BE2C (cell line): ENCODE measurements at places on chromosomes 4 and X.

DNA sequence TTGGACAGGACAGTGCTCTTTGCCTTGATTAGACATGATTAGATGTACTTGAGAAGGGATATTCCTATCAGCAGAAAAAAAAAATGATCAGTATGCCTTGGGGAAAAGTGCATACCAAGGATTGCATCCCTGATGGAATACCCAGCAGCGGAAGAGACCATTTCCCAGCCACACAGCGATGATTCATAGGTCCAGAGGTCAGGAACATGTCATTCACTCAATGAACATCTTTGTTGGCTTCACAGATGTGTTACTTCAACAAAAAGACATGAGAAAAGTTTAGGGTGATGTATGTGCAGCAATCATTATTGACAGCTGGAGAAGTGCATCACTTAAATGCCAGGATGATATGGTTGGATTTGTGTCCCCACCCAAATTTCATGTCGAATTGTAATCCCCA is 293.5 kb downstream of the ZNF674 start:
- no peak for DNase-seq

DNA sequence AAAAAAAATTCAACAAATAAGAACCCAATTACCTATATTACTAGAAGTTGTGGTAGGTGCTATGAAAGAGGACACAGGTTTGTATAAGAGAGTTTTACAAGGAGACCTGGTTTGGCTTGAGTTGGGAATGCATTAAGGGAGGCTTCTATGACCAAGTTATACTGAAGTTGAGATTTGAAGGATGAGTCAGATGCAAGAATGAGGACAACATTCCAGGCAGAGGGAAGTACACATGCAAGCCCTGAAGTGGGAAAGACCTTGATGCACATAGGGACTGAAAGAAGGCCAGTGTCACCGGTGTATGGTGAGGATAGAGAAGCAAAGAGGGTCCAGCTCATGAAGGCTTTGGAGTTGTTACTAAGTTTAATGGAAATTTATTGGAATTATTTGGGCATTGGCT is 52.2 kb downstream of the ANK2 start:
- DNase-seq, result no peak

GRCh38 chrX:131704136-131704695 is 160.3 kb downstream of the OR13H1 start:
- DNase-seq, result no peak

DNA sequence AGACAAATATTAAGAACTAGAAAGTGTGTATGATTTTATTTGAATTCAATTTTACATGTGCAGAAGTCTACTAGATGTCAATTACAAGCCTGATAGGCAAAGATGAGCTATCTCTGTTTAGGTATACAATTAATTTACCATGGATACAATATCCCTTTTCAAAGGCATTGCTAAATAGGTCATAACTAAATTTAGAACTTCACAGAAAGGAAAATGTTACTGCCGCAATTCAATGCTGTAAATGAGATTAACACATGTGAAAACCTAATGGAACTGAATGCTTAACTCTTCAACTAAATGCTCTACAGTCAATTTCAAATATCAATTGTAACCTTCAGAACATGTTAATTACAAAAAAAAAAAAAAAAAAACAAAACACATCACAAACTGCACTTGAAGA is 14.6 kb downstream of the RAP2C start:
- no peak for DNase-seq

- no peak for DNase-seq
Observed at GRCh38 chrX:2652106-2652505, 39.0 kb upstream of the CD99 start.

DNA sequence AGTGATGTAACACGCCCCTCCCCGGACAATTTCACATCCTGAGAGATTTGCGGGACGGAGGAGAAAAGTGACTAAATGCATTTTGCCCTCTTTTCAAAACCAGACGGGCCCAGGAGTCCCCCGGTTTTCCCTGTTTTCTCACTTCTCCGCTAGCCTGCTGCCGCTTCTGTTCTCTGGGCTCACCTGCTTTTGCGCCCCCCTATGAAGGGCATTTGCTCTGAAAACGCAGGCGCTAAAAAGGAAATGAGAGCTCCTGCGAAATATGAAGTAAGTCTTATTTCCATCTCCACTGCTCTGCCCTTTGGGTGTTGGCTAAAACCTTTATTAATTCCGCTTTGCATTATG is 613 bp upstream of the TMEM47 start:
- DNase-seq, result no peak

- no peak for DNase-seq
Observed at GRCh38 chrX:111083081-111083480, 12.9 kb upstream of the PAK3 start.

- DNase-seq, result no peak
Observed at GRCh38 chr4:85107553-85107952, 141.1 kb upstream of the WDFY3 start.

DNA sequence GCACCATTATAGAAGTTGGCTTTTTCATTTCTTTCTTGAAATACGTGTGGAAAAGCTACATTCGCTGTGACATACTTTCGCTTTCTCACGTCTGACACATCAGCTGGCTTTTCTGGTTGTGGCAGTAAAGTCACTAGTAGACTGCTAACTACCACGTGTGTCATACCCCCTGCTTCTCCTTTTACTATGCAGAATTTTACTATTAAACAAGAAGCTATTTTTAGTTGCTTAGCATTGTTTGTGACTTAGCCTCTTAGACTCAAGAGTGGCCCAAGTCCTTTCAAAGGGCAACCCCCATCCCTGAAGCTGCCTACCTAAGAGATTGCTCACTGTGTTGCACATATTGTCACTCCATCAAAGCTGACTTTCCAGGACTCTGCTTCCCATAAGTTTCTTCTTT is 2.1 kb upstream of the IL2 start:
- no peak for DNase-seq

DNA sequence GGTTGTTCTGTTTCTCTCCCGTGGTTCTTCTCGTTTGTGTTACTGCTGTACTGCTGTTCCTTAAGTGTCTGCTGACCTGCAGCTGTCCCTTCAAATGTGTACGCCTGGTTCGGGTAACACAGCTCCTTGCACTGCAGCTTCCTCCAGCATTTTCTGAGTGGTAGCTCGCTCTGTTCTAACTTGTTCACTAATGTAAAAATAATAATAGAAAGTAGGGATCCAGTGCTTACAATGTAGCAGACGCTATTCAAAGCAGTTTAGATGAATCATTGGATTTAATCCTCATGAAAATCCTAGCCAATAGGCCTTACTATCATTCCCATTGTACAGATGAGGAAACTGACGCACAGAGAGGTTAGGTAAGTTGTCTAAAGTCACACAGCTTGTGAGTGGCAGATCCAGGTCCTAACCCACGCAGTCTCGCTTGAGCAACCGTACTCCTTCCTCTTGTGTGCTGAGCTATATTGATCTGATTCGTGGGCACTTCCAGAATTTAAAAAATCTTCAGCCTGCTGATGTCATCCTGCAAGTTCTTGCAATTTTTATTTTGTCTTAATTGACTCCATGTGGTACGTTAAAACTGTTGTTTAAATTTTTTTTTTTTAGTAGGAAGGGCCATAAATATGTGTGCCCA is 448.2 kb upstream of the FAT1 start:
- DNase-seq, result no peak

- DNase-seq, result no peak
Observed at GRCh38 chrX:72634331-72634730, 61.7 kb upstream of the HDAC8 start.

DNA sequence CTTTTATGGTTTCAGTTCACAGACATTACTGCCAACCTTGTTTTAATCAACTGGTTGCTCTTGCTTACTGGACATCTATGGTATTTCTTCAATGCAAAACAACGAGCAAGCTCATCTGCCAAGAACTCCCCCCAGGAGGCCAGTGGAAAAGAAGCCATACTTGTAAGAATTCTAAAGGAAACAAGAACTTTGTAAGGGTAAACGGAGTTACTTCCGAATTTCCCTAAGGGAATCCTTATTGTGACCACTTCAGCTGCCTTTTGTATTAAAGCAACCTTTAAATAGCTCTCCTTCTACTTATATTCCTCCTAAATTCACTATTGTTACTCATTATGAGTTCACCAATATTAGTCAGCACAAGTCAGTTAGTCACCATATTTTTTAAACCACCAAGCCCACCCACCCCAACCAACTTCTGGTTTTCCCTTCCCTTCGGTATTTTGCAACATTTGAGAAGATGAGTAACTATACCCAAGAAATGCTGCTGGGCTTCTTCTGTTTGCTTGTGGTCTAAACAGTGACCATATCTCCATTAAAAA is 602.8 kb upstream of the DIPK2B start:
- no peak for DNase-seq

- no peak for DNase-seq
Observed at GRCh38 chrX:30613721-30614120, 36.2 kb upstream of the TASL start.

DNA sequence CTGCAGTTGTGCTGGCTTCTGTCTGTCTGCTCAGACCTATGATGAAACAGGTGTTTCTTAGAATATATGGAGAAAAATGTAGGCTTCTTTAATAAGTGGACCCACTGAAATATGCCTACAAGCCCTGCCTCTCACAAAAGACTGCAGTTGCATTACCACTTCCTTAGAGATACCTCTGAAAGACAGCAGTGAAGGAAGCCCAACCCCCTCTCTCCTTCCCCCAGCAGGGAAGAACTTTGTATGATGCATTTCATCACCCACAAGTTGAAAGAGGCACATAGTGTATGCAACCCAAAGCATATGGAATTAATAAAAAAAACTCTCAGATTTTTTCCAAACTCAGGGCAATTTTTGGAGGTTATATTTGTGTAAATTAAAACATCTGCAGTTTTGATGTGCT is 916.7 kb downstream of the TECRL start:
- DNase-seq, result no peak

- DNase-seq, result no peak
Observed at GRCh38 chr4:72076562-72076961, 44.8 kb downstream of the NPFFR2 start.
